Endodermal cell (in vitro differentiated cells): ENCODE measurements at places on chromosomes 4 and X.

DNA sequence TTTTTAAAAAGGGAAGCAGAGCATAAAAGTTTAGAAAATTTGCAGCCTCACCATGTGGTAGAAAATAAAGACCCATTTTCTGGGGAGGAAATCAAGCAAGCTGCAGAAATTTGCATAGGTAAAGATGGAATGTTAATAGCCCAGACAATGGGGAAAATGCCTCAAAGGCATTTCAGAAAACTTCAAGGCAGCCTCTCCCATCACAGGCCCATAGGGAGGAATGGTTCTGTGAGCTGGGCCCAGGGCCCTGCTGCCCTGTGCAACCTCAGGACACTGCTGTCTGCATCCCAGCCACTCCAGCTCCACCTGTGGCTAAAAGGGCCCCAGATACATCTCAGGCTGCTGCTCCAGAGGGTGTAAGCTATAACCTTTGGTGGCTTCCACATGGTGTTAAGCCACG lies 137.9 kb downstream of the INPP4B start:
- no peak for DNase-seq

DNA sequence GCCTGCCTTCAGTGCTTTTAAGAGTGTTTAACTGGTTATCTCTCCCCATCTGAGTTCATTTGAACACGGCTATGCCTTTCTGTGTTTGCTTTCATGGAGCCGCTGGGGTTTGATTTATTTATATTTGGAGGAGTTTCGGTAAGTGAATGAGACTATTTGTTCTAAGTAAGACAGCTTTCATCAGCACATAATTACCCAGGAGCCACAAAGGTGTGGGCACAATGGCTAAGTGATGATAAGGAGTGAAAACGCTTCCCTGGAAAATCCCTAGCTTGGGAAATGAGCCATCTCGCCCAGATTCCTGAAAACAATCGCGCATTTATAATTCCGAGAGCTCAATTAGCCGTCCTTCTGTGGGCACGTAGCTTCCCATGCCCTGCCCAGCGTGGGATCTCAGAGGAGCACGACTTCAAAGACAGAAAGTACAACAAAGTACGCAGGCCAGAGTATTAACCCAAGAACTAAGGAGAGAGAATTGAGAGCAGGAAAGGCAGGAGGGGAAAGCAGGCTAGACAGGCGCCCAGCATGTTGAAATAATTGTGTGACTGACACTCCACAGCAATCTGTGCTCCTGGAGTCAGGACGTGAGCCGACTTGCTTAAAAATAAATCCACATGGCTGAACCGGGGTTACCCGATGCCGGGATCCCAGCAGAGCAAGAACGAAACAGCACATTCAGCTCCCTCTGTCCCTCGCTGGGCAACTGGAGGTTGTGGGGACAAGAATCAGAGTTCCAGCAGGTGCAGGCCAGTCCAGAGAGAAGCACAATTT lies 99.0 kb downstream of the DHRSX start:
- peak; percentile 79 for DNase-seq

DNA sequence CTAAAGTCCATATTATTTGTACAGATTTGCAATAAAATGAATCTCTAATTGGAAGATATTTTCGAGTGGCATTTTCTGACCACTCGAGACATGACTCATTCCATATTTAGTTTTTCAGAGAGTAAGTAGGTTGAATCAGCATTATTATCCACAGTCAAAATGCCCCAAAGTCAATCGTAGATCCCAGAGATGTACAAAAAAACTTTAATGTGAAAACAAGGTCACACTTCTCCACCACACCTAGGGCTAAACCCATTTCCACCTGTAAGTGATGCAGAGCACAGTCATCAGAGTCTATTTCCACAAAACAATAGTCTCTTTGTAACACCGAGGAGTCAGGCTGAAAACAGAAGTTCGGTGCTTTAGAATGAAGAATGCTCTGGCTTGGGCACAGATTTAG lies 117.1 kb upstream of the TENM3 start:
- DNase-seq = no peak

DNA sequence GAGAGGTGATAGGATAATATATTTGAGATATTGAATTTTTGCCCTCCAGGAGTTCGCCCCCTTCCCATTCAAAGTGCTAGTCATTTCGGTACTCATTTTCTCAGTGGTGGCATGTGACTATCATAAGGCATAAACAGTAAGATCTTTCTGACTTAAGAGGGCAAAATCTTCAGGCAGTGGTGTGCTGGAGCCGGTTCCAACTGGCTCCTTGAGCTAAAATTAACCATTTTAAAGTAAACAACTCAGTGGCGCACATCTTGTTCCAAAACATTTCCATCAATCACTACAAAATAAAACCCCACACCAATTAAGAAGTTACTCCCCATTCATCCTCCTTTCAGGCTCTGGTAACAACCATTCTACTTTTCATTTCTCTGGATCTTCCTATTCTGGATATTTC lies 43.3 kb downstream of the LUZP4 start:
- DNase-seq = no peak

DNA sequence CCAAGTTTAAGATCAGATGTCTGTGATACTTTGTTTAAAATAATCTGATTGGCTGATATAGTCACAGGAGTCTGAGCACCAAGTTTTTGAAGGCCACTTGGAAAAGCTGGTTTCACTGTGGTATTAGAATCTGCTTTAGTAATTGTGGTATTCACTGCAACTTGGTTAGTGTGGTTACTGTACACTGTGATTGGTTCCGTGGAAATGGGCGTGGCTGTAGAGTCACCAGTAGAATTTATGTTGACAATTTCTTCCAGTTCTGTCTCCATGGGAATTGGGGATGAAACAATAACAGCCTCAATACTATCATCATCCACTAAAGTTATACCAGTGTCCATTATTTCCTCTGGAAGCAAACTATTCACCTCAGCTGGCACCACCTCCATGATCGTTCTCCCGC lies 26.2 kb downstream of the LIN54 start:
- no peak for DNase-seq

- no peak for DNase-seq
Observed at GRCh38 chr4:105828074-105828473, 67.2 kb upstream of the NPNT start.
